Caco-2 (cell line): ENCODE measurements at places on chromosomes 12 and 14. TPM values are rescaled to one million over a fixed set of nuclear protein-coding genes. Genes with fewer than 3 reads are reported as not detected.
A peak's percentile ranks its signal among the peaks of the same experiment; 100 is the strongest.

GRCh38 chr14:30339311-30339901, 219.6 kb upstream of the G2E3 start:
- no peak for DNase-seq

DNA sequence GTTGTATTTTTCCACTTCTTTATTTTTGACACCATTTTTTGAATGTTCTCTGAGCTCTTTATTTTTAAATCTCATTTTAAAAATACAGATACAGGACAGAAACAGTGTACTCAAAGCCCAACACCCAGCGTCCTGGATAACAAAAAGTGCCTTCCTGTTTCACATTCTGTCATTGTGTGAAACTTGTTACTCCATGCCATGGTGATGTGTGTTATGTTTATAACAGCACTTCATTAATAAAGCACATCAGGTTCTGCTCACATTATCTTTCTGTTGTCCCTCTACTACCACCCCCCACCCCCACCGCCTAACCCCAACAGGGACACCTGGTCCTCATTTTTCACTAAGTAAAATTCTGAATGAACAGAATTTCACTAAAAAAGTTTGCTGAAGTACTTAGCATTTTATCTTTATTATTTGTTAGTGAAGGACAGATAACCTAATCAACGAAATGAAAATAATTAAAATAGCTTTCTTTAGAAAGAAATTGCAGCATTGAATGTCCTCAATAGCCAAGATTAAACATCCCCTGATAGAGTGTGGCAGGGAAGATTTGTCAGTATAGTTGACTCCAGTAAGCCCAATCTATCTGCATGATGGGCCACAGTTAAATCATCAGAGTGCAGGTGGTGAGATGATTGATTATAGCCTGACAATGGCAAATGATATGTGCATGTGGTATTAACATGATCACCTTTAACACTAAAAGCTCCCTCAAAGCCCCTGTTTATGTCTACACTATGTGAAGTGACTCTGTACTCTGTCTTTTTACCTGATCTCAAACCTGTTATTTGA, 153.9 kb downstream of the ACSS3 start:
- no peak for DNase-seq

- no peak for DNase-seq
Measured at GRCh38 chr14:69328765-69329164, 68.8 kb downstream of the GALNT16 start.

- DNase-seq = no peak
Measured at GRCh38 chr14:93982230-93983007, 6.0 kb upstream of the ASB2 start.

- DNase-seq = peak; percentile 78
Measured at GRCh38 chr12:29148911-29149690, at the start of gene FAR2. Gene FAR2, plus strand, starts transcription at chr12:29149278. Its CDS starts 121,172 bp downstream, at chr12:29270450.

Gene LBHD2
- not detected in 2 replicates for total RNA-seq

DNA sequence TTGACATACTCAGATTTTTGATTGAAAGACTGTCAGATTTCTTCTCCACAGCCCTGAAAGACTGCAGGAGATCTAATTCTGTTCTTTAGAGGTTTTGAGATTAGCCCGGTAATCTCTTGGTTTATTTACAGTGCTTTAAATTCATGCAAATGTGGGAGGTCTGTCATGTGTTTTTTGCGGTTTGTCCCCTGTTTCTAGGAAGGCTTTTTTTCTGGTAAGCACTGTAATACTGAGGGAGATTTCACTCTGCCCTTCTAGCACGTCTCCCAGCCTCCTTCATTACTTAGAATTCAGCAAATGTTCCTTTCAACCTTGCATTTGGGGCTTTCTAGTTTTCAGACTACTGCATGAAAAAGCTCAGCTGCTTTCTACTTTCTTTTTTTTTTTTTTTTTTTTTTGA, 31.1 kb downstream of the GPHN start:
- DNase-seq = no peak

Gene C1S
- 5.3 and 6.1 TPM in 2 replicates for total RNA-seq

Gene CLEC4C
- not detected in 2 replicates for total RNA-seq
